ENCODE measurements at places on chromosomes 3 and 15.

DNA sequence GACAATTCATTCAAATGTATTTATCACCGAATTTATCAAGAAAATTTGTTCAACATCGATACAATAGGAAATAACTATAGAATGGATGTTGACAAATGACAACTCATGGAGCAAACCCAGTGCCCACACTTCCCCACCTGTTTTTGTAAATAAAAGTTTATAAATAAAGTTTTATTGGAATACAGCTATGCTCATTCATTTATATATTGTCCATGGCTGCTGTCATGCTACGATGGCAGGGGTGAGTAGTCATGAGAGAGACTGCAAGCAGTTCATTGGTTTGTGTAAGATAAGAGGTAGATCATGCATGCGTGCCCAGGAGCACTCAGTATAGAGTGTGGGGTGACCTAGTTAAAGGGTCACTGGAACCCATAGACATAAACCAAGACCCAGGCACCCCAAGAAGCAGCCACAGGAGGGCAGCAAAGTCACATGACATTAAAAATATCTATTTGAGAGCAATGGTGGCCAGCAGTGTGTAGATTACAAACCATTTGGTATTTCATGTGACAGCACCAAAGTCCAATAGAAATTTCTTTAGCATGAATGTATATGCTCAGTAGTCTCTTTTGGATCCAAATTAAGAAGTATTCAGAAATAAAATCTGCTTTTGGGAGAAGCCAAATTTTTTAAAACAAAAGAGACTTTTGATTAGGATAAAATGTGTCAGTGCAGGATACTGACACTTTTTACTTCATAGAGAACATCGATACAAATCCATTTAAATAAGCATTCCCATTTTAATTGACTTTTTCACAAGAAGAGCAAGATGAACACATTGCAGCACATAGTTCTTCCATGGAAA lies 794.8 kb downstream of the MCTP2 start:
- DNase-seq, result no peak

DNA sequence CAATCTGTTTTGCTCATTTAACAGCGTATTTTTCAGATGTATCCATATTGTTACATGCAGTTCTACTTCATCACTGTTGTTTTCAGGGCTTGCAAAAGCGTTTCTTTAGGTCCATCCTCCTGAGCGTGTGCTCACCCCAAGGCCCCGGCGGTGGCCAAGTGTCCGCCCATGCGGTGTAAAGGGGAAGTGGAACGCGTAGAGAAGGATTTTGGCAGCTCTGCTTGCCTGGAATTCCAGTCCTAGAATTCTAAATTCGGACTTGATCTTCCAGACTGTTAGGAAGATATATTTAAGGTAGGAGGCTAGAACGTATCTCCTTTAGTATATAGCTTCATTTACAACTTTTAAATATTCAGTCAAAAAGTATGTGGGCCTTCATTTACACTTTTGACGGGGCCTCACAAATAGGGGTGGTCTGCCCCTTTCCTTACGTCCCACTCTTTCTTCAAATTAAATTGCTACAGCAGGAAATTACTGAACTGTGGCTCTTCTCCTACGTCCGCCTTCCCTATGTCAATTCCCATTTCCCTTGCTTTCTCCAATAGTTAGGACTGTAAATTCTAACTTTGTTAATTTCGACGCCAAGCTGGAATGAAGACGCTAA lies 609 bp upstream of the TBC1D23 start:
- DNase-seq, result no peak

GRCh38 chr3:87101861-87102625 lies 111.1 kb upstream of the VGLL3 start:
- no peak for DNase-seq

- no peak for DNase-seq
These were observed 10.4 kb downstream of the PTPRG start for GRCh38 chr3:61571516-61572336.

DNA sequence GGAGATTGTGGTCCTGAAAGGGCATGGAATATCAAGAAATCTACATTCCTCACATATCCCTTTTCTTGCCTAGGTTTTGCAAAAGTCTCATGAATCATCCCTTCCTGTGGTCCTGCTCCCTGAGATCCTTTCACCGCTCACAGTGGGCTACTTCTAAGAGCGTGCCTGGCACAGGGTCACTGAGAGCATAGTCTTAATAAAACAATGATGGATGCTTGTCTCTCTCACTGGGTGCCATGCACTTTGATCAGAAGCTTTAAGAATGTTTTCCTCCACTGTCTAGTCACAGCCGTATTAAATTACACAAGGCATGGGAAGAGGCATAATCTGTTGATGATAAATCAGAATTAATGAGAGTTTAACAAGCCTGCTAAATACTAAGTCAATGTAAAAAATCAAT lies 269.7 kb upstream of the ATP10A start:
- DNase-seq, result no peak

GRCh38 chr3:12286927-12287726 lies 1.7 kb upstream of the PPARG start:
- DNase-seq, result no peak

DNA sequence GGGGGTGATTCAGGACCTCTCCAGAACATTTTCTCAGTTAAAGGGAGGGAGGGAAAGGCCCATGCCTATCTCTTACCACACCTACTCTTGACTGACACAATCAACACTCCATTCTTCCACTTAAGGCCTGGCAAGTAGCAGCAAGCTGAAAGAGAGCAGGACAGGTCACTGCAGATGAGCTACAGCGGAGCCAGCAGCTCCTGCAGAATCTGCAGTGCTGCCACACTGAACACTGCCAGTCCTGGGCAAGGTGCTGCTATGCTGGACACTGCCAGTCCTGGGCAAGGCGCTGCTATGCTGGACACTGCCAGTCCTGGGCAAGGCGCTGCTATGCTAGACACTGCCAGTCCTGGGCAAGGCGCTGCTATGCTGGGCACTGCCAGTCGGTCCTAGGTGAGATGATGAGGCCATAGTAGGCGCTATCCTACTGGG lies 143.7 kb downstream of the MYLK start:
- peak; percentile 82 for DNase-seq

DNA sequence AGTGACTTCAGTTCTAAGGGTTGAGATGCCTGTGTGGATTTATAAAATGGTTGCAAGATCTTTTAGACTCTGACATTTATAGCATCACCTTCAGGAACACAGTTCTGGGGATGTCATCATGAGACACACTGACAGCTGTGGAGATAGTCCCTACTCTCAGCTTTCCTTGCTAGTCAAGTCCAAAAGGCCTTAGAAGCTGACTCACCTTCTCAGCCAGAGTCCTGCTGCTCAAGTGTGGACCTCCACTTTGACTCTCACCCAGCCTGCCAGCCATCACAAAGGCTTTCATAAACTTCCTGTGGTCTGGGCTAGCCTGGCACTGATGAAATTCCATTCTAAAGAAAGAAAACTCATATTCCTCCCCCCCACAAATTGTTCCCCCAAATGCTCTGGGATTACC lies 44.8 kb downstream of the TMEM39A start:
- DNase-seq, result no peak

GRCh38 chr15:57883701-57884100 lies 177.2 kb downstream of the POLR2M start:
- DNase-seq, result no peak

DNA sequence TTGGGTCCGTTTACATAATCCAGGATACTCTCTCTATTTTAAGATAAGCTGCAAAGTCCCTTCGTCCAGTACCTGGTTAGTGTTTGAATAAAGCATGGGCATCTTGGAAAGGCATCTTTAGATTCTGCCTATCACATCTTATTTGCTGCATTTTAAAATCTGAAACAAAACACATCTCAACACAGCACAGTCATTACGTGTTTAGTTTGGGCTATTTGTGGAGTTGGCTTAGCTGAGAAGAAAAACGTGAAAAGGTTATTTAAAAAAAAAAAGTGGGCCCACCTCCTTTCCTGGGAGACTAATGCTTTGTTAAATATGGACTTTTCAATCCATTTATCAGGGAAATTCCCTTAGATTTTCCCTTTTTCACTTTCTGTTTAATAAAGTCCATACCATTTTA lies 174.5 kb upstream of the WNT5A start:
- DNase-seq, result no peak

GRCh38 chr3:161471211-161471610 lies 25.4 kb upstream of the OTOL1 start:
- no peak for DNase-seq

GRCh38 chr3:42529468-42529867 lies 27.0 kb downstream of the VIPR1 start:
- DNase-seq, result no peak

- no peak for DNase-seq
These were observed 824.7 kb upstream of the NECTIN3 start for GRCh38 chr3:110246796-110247376.

- DNase-seq, result no peak
These were observed 70.2 kb downstream of the PEAK1 start for GRCh38 chr15:77349666-77350065.

GRCh38 chr3:194884649-194885315 lies 199.1 kb downstream of the FAM43A start:
- no peak for DNase-seq

DNA sequence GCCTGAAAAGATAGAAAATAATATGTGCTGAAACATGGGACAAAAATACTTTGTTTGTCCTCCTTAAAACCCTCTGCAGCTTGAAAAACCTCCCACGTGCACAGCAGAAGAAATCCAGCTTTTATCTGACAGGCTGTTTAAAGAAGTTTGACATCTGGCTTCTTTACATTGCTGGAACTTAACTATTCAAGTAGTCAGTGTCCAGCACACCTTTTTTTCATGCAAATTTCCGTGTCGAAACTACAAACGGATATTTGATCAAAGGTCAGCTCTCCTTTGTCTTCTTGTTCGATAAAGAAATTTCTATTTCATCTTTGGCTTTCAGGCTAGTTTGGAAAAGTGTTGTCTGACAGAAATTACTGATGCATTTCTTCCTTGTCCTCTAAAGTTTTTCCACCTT lies 66.8 kb upstream of the KBTBD8 start:
- no peak for DNase-seq

DNA sequence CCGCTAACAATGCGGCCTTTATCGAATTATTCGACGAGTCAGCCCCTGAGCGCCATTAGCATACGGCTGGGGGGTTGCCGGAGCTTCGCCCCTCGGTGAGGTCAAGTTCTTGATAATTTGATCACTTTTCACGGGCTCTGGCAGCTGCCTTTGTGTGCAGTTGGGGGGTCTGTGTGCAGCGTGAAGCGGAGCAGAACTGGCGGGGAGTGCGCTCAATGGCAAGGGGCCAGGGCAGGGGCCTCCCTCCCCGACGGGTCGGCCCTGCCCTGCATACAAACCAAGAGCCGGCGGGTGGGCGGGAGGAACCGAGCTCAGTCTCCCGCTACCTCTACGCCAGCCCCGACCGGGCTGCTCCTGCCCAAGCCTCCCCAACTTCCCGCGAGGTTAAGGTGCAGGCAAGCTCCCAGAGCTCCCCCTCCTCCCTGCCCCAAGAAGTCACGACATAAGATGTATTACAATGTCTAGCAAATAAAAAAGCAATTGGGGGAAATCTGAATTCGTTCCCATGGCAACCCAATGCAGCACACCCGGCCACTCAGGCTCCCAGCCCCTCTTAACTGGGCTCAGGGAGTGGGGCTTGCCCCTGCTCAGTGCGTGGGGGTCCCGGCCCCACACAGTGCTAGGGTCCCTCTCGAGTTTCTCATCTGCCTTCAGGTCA lies 34.1 kb upstream of the POLG start:
- no peak for DNase-seq

DNA sequence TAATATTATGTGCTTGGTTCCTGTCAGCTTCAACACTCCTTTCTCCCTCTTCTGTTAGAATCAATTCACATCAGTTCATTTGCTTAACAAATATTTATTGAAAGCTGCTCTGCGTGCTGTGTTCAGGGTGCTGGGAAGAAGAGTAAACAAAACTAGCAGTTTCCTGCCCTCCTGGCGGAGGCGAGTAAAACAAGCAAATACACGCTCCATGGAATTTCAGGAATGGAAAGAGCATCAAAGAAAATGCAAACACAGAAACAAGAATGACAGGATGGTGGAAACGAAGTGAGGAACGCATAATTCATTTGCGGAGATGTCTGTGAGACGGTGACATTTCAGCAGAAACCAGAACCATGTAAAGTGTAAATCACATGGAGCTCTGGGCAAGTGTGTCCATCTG lies 49.4 kb upstream of the SPTSSB start:
- DNase-seq, result no peak

GRCh38 chr3:193978486-193978885 lies 157.5 kb upstream of the HES1 start:
- no peak for DNase-seq

GRCh38 chr15:60672400-60672799 lies 193.5 kb upstream of the ICE2 start:
- no peak for DNase-seq

DNA sequence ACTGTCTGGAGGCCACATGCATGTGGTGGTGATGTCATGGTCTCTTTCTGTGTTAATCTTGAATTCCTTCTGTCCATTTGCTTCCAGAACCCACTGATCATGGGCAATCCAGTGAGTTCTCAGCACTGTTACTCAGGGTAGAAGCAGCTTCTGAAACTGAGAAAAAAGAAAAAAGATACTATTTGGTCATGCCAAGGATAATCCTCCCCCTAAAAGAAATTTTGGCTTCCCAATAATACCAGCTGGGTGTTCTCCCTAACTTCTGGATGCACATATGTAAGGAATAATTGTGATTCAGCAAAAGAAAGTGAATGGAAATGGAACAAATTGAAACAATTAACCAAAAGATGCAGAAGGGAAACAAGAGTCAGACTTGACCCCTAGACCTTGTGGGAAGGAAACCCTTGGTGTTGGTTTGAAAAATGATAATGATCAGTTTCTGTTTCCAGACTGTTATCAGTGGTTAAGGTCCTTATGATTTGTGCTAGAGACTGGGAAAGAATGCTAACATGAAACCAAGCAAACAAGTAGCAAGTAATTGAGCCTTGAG lies 92.3 kb downstream of the RBMS3 start:
- no peak for DNase-seq

GRCh38 chr3:69330891-69331400 lies 54.9 kb downstream of the FRMD4B start:
- DNase-seq, result no peak

- no peak for DNase-seq
These were observed 12.2 kb downstream of the RTP1 start for GRCh38 chr3:187209491-187209890.

- peak; percentile 32 for DNase-seq
These were observed 10.8 kb downstream of the CMTM8 start for GRCh38 chr3:32249184-32249782.

DNA sequence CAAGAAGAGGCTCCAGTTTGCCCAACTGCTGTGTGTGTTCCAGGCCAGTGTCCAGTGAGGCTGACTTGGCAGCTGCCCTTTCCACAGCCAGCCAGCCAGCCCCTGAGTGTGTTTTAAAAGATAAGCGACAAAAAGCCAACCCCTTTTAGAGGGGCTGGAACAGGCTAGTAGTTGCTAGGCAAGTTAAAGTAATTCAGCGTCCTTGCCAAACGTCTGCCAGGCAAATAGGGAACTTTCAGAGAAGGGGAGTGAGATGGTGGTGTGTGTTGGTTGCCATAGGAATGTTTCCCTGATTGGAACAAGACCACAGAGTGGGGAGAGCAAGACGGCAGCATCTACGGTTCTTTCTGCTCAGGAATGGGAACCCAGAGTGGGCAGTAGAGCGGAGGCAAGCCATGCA lies 86.3 kb downstream of the TMEM108 start:
- no peak for DNase-seq

GRCh38 chr3:62939707-62940106 lies 64.5 kb upstream of the CADPS start:
- DNase-seq, result no peak

- DNase-seq, result no peak
These were observed 2.1 kb downstream of the ISL2 start for GRCh38 chr15:76338486-76339304.

GRCh38 chr3:179068779-179069530 lies 2.7 kb downstream of the ZMAT3 start:
- no peak for DNase-seq

- DNase-seq, result no peak
These were observed 49.2 kb upstream of the CTDSPL start for GRCh38 chr3:37812499-37812896.

Data from keratinocyte (primary cell).